Renal cortical epithelial cell (primary cell): ENCODE measurements at places on chromosomes 2 and 18.

DNA sequence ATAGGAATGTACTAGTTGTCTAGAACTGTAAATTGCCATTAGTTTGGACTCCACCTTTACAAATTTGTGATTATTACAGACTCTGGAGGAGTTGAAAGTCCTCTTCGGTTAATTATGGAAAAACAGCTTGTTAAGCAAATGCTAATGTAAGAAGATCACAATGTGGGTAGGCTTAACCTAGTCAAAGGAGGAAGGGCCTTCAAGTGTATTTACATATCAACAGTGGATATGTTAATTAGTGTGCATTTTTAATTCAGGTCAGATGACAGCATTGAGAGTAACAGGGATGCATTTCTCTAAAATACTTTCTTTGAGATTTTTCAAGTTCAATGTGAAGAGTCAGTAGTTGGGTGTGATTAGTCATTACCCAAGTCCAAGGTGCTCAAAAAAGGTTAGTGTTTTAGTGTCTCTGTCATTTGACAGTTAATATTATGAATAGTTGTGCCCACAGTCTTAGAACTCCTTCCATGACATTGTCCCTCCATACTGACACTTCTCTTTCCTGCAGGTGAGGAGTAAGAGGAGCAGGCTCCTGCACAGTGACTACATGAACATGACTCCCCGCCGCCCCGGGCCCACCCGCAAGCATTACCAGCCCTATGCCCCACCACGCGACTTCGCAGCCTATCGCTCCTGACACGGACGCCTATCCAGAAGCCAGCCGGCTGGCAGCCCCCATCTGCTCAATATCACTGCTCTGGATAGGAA is 28.0 kb downstream of the CD28 start:
- no peak for DNase-seq

GRCh38 chr18:79529296-79529695 is 133.6 kb downstream of the NFATC1 start:
- DNase-seq, result no peak

DNA sequence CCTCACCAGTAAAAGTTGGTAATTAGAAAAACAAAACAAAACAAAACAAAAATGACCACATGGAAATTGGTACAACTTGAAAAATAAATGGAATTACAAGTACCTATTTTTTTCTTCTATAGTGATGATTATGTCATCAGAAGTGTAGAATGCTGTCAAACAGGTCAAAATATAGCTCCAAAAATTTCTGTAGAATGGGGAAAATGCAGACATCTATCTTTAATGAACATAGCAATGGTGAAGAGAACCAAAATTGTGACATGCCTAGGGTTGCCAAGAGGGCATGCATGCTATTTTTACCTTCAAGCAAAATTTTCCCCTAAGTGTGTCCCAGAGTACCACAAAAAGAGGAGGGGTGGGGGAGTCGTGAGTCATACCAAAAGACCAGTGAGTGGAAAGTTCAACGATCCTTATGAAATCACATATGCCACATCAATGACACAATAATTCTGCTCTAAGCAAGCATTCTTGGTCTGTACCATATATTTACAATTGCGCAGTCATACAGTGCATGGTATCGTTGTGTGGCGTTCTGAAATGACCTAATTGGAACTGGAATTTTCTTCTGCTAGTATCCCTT is 1436.4 kb downstream of the SUCLG1 start:
- DNase-seq, result peak; percentile 27

DNA sequence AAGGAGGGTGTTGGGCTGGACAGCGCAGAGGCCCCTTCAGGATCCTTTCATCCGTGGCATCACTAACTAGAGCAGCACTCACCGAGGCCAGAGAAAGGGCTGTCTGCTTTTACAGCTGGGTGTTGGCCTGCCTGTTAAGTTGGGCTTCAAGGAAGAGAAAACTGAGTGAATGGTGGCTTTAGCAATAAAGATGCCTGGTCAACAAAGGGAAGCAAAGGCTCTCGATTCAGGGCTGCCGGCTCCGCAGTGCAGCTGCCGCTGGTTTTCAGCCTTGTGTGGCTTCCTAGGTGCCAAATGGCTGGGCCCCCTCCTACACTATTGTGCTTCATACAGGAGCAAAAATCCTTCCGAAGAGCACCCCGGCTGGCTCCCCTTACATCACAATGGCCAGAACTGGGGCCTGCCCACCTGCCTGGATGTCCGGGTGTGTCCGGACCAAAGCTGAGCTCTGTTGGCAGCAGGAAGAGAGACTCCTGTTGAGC is 61.0 kb upstream of the GPR45 start:
- DNase-seq, result no peak

DNA sequence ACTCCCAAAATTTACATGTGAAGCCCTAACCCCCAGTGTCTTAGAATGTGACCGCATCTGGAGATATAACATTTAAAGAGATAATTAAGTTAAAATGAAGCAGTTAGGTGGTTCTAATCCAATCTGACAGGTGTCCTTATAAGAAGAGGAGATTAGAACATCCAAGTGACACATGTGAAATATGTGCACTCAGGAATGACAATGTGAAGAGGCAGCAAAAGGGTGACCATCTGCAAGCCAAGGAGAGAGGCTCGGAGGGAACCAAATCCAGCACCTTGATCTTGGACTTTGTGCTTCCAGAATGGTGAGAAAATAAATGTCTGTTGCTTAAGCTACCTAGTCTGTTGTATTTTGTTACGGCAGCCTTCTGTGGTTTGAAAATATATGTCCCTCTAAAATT is 165.4 kb downstream of the FIGN start:
- no peak for DNase-seq

GRCh38 chr2:10239561-10239967 is 63.1 kb upstream of the HPCAL1 start:
- no peak for DNase-seq

GRCh38 chr2:127411653-127412369 is 6.4 kb upstream of the PROC start:
- peak; percentile 64 for DNase-seq

GRCh38 chr18:3246635-3247239 is 864 bp upstream of the MYL12A start:
- no peak for DNase-seq

- DNase-seq, result no peak
Measured at GRCh38 chr2:48328942-48329723, 200.8 kb upstream of the STON1 start.

- no peak for DNase-seq
Measured at GRCh38 chr2:234671716-234672115, 174.8 kb upstream of the ARL4C start.

DNA sequence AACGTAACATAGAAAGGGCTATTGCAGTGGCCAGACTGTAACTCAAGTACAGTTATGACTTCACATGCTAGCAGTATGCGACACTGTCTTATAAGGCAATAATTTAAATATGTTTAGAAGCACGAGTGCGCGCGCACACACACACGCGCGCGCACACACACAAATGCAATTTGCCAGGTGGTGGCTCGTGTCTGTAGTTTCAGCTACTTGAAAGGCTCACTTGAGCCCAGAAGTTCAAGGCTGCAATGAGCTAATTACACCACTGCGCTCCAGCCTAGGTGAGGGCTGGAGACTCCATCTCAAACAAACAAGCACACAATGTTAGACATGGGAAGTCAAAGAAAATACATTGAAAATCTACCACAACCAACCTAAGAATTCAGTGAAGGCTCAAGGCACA is 103.7 kb downstream of the USP34 start:
- no peak for DNase-seq

DNA sequence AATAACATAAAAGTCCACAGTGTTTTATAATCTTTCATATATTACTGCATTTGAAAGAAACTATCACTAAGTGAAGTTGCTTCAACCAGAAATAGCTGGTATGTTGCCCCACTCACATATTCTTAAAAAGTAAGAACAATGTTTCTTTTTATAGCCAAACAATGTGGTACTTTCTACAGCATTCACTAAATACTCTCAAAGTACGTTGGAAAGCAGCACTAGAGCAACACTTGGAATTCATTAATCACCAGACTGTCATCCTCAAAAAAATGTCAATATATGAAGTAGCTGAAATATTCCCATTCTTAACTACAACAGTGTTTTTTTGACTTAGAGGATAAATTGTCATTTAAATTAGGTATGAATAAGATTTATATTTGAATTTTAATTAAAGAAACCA is 32.8 kb downstream of the COBLL1 start:
- DNase-seq, result peak; percentile 48

DNA sequence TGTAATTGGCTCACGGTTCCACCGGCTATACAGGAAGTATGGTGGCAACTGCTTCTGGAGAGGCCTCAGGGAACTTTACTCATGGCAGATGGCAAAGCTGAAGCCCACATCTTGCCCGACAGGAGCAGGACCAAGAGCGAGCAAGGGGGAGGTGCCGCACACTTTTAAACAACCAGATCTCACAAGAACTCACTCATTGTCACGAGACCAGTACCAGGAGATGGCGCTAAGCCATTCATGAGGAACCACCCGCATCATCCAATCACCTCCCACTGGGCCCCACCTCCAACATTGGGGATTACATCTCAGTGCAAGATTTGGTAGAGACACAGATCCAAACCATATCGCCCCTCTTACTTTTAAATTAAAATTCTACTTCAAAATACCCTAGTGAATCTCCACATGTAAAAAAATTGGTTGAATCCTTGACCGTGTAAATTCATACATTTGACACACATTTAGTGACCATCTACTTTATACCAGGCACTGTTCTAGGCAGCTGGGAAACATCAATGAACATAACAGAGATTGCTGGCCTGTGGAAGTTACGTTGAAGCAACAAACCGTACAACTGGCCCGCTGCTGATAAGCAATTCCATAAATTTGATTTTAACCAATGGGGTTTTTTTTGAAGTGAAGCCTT is 87.6 kb downstream of the ALPK2 start:
- peak; percentile 63 for DNase-seq

DNA sequence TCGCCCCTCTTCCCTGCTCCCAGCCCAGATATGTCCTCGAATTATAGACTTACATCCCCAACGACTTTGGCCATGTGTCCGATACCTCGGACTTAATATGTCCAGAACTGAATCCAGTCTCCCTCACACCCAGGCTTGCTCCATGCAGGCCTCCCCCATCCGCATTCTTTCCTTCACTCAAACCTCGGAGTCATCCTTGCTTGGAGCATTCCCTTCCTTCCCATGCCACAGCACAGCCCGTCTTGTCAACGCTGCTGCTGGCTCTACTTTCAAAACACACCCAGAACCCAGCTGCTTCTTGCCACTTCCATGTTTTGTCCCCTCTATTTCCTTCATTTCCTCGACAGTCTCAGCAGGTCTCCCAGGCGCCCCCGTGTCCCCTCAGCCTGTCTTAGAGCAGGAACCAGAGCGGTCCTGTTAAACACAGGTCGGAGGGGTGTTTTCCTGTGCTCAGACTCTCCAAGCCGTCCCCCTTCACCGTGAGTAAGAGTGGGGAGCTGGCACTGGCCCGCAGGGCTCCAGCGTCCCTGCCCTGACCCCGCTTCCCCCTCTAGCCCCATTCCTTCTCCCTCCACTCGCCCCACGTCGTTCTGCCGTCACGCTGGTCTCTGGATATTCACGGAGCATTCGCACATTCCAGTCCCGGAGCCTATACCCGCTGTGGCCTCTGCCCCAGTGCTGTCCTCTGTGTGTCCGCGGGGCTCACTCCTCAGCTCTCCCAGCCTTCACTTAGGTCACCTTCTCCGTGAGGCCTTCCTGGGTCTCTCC is 54.4 kb downstream of the VAPA start:
- no peak for DNase-seq

- no peak for DNase-seq
Measured at GRCh38 chr2:181972431-181973170, 13.1 kb upstream of the PPP1R1C start.

- DNase-seq, result peak; percentile 86
Measured at GRCh38 chr2:69559442-69560146, 83.9 kb downstream of the AAK1 start.

DNA sequence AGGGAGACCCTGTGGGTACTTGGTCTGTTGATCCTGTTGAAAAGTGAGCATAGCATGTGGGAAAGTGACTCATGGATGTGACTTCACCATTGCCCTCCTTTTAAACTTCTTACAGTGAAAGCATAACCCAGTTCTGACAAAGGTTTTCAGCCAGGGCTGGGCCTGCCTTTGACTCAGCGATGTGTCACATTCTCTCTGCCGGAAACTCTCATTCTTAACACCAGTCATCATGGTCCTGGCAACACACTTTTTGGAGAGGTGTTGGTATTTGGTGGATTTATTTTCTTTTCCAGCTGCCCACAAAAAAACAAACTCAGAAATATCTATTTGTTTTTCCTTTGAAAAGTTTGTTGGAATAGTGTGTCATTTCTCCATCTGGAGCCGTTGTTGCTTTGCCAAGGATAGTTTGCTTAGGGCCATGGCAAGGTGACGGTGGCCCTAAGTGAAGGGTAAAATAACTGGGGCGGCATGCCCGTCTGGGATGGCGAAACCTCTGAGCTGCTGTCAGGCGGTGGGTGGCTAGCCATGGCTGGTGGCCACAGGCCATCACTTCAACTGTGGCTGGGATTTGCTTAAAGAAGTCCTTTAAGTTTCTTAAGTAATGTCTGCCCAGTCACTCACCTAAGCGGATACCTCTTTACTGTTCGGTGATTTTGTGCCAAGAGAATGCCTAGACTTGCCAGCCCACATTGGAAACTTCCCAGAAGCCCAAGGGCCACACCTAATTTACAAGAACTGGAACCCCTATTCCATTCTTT is 123.3 kb downstream of the LTBP1 start:
- DNase-seq, result peak; percentile 99

- no peak for DNase-seq
Measured at GRCh38 chr2:1687254-1687653, 57.1 kb downstream of the PXDN start.

- no peak for DNase-seq
Measured at GRCh38 chr2:48251437-48252148, 278.4 kb upstream of the STON1 start.

DNA sequence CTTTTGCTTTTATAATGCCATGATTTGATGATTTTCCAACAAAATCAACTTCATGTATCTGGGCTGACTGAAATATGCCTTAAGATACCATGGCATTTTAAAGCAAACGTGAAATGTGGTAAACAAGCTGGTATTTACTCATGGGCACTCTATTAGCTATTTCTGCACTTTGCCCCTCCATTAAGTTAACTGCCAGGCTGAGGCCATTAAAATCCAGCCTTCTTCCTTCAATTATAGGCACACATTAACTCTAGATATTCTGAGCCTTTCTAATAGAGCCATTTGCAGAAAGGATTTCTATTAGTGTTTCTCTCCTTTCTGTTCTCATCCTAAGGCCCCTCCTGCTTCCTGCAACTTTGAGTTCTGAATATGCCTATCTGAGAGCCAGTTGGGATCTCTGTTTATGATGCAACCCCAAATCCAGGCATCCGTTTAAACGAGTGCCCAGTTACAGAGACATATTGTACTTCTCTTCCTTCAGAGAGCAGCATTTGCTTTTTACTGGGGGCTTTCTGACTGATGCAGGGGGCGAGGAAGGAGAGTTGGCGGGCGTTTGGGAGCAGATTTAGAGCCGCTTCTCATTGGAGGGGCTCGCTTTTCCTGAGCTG is 1.6 kb upstream of the KCNJ3 start:
- DNase-seq, result peak; percentile 55

DNA sequence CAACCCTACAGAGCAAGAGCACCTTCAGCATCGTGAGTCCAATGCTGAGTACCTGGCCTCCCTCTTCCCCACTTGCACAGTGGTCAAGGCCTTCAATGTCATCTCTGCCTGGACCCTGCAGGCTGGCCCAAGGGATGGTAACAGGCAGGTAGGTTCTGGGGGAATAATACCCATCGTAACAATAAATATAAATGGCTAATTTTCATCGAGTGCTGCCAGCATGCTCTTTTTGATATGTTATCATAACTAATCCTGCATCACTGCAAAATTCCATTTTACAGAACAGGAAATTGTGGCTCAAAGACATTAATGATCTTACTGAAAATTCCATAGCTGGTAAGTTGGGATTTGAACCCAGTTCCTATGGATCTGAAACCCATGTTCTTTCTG is 22.2 kb downstream of the STEAP3 start:
- DNase-seq, result no peak

- no peak for DNase-seq
Measured at GRCh38 chr2:16020389-16021008, 80.1 kb downstream of the MYCN start.
